SJSA1 (cell line): ENCODE measurements at places on chromosomes 4 and X. TPM values are rescaled to one million over a fixed set of nuclear protein-coding genes. Genes with fewer than 3 reads are reported as not detected.

GRCh38 chr4:80077639-80078038 is 4.6 kb upstream of the ANTXR2 start:
- H3K4me1 ChIP-seq = peaks cover 14% of the 10 kb centered on the region
- H3K27ac ChIP-seq = no peak overlapping the region
- H3K36me3 ChIP-seq = peaks cover 2% of the 10 kb centered on the region; the same call in 1 of the 2 replicates
- no peak for DNase-seq
- no peaks in the 10 kb centered on the region for H3K27me3 ChIP-seq
- no peak overlapping the region for H3K4me3 ChIP-seq

DNA sequence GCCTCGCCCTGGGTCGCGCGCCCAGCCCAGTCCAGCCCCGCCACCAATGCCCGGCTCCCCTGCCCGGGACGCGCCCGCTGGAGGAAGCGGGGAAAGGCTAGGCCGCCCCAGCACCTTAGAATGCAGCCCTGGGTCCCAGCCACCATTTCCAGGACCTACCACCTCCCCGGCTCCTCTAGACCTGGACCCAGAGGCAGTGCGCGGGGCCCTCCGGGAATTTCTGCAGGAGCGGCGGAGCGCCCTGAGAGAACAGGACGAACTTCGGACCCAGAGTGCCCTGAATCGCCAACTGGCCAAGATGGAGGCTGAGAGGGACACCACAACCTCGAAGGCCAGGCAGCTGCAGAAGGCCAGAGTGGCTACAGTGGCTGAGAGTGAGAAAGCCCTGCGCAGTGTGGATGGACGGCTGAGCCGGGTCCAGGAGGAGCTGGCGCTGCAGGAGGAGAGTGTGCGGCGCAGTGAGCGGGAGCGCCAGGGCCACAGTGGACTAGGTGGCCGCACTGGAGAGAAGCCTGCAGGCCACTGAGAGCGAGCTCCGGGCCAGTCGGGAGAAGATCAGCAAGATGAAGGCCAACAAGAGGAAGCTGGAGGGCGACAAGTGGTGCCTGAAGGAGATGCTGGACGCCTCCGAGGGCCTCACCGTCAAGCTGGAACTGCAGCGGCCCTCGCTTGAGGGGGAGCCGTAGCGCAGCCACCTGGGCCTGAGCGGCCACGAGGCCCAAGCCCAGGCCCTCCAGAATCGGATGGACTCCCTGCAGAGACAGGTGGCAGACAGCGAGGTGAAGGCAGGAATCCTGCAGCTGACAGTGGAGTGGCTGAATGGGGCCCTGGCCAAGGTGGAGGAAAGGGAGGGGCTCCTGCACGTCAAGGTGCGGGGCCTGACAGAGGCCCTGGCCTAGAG is 15.5 kb downstream of the SMIM10L2A start:
- no peaks in the 10 kb centered on the region for H3K36me3 ChIP-seq
- no peak overlapping the region for H3K4me3 ChIP-seq
- no peak for DNase-seq

DNA sequence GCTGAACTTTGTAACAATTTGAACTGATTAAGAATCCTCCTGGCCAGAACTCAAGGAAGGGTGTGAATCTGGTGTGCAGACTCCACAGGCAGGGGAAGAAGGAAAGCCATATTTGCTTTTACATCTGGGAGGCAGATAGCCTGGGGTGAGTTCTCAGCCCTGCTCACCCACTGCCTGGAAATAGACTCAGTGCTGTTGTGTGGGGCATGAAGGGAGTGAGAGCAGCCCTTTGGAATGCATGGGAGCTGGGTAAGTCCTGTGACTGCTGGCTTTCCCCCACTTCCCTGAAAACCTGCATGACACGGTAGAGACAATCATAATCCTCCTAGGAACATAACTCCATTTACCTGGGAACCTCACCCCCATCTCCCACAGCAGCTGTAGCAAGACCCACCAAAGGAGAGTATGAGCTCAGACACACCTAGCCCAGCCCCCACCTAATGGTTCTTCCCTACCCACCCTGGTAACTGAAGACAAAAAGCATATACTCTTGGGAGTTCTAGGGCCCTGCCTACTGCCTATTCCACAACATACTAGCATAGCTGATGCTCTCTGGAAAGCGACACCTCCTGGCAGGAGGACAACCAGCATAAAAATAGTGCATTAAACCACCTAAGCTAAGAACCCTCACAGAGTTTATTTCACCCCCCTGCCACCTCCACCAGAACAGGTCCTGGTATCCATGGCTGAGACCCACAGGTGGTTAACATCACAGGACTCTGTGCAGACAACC is 59.3 kb upstream of the UBQLN2 start:
- no peak for DNase-seq
- no peaks in the 10 kb centered on the region for H3K36me3 ChIP-seq
- no peaks in the 10 kb centered on the region for H3K27me3 ChIP-seq
- no peak overlapping the region for H3K4me3 ChIP-seq

DNA sequence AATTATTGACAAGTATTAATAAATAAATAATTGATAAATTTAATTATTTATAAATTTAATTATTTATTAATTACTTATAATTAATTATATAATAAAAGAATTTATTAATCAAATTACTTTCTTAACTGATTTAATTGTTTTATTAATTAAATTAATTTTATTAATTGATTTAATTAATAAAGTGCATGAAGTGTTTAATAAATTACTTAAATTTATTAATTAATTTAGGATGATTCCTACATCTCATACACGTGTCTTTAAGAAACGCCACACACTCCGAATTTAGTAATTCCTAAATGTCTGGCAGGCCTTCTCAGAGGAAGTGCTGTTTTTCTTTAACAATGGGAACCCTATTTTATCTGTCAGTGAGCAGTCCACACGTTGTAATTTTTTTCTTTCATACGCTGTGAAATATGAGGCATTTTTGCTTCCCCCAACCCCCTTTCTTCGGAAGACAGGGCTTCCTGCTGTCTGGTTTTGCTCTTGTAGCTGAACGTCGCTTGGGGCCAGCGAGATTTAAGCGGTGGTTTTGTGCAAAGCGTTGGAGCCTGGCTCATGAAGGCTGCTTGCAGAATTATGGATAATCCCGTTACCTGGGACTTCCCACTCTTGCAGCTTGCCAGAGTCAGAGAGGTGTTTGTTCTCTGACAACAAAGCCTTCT is 46.8 kb downstream of the CRLF2 start:
- H3K36me3 ChIP-seq = no peaks in the 10 kb centered on the region
- H3K4me1 ChIP-seq = no peaks in the 10 kb centered on the region
- no peaks in the 10 kb centered on the region for H3K27me3 ChIP-seq
- no peak overlapping the region for H3K4me3 ChIP-seq
- DNase-seq = peak; percentile 18

GRCh38 chr4:20319825-20320612 is 68.3 kb downstream of the SLIT2 start:
- H3K4me1 ChIP-seq = peaks cover 15% of the 10 kb centered on the region
- H3K27ac ChIP-seq = no peak overlapping the region
- no peaks in the 10 kb centered on the region for H3K36me3 ChIP-seq
- no peak for DNase-seq
- H3K27me3 ChIP-seq = 0 out of 2 replicates have a peak, but pooled peaks cover 3% of the 10 kb centered on the region

- DNase-seq = no peak
- no peaks in the 10 kb centered on the region for H3K36me3 ChIP-seq
- H3K27me3 ChIP-seq = no peaks in the 10 kb centered on the region; the same call in 1 of the 2 replicates
- H3K4me1 ChIP-seq = no peaks in the 10 kb centered on the region
Observed at GRCh38 chr4:87566276-87566675, 37.1 kb upstream of the SPARCL1 start.

DNA sequence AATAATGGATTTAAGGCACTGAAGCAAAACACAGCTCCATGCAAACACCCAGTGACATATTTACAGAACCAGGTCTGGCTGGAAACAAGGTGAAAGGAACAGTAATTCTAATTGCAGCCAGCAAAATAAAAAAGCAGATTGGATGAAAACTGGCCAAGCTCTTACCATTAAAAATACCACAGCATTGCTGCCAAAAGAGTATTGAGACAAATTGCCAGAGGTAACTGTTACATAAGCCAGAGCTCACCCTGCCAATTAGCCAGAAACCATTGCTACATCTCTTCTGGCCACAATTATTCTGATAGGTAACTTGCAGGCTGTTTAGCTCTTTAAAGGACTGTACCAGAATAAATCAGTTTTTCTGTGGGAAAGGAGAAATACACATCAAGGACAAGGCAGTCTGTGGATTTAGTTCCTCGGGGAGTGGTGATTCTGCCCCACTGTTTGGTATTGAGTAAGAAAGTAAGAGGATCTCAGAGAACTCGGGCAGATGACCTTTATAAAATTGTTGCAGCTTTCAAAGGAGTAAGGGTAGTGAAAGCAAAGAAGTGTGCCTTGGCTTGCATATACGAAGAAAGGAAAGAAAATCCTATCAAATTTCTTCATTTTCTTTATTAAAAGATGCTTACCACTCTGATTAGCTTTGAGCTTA is 369.5 kb downstream of the PPP3CA start:
- H3K27me3 ChIP-seq = no peaks in the 10 kb centered on the region
- no peak overlapping the region for H3K4me3 ChIP-seq
- no peaks in the 10 kb centered on the region for H3K4me1 ChIP-seq
- H3K36me3 ChIP-seq = no peaks in the 10 kb centered on the region
- no peak for DNase-seq
- H3K27ac ChIP-seq = no peak overlapping the region

- no peak overlapping the region for H3K27ac ChIP-seq
- H3K4me1 ChIP-seq = peaks cover 8% of the 10 kb centered on the region
- H3K27me3 ChIP-seq = no peaks in the 10 kb centered on the region
- no peak overlapping the region for H3K4me3 ChIP-seq
Observed at GRCh38 chrX:47093248-47093647, 15.0 kb downstream of the RGN start.

- no peak overlapping the region for H3K27ac ChIP-seq
- DNase-seq = no peak
- H3K27me3 ChIP-seq = no peaks in the 10 kb centered on the region
- no peaks in the 10 kb centered on the region for H3K4me1 ChIP-seq
Observed at GRCh38 chr4:86791126-86791525, 58.1 kb downstream of the SLC10A6 start.

GRCh38 chrX:129875669-129876068 is 30.3 kb upstream of the UTP14A start:
- H3K4me3 ChIP-seq = no peak overlapping the region
- no peaks in the 10 kb centered on the region for H3K36me3 ChIP-seq
- no peaks in the 10 kb centered on the region for H3K27me3 ChIP-seq
- DNase-seq = peak; percentile 63
- H3K4me1 ChIP-seq = peaks cover 29% of the 10 kb centered on the region
- peak overlapping the region; percentile 87 for H3K27ac ChIP-seq

DNA sequence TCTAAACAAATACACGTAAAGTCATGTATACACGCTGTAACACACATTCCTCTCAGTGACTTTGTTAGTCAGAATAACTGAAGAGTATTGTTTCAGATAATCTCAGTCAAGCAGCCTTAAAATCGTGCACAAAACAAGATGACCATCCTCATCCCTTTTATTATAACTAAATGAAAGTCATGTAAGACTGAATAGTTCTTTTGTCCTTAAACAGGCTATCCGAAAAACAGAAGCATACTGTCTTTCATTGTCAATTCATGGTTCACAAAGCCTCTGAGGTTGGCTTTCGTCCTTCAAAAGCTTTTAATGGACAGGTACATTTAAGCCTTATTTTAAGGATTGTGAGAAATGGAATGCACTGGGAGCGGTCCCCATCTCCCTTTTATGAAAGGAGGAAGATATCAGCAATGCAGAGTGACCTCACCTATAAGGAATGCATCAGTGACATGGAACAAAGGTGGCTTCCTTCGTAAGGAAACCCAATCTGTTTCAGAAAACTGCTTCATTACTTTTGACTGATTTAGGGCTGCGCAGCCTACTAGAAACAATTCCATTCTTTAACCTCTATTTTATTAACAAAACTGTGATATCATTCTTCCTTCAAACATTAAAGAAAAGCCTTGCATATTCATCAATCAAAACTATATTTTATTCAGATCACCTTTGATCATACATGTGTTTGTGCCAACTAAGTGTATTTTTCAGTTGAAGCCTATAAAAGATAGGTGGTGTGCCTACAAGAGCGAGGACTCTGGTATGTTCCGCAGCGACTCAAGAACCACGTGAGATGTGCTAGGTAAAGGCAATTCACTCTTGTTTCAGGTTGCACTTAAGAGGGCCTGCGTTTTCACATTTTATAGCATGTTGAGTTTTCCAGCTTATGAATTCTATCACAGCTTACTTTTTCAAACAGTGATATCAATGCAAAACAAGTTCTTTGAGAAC is 19.2 kb downstream of the SH3RF1 start:
- peaks cover 67% of the 10 kb centered on the region for H3K4me1 ChIP-seq
- DNase-seq = peak; percentile 55
- peaks cover 17% of the 10 kb centered on the region; the same call in 1 of the 2 replicates for H3K36me3 ChIP-seq
- no peaks in the 10 kb centered on the region for H3K27me3 ChIP-seq
- no peak overlapping the region for H3K4me3 ChIP-seq
- H3K27ac ChIP-seq = peak overlapping the region; percentile 86

DNA sequence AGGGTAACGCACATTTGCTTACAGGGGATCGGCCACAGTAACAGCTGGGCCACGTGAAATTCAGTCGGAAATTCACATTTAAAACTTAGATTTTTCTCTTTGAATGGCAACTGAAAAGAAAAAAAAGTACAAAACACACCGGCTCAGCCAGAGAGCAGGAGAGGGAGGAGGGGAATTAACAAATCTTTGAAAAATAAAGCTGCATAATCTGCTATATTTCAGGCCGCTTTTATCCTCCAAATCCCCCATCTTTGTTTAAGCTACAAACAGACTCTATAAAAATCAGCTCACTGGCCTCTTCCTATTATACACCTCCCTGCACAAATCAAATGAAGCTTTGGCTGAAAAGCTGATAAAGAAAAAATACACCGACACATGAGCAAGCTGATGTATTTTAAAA is 169.1 kb downstream of the LDB2 start:
- H3K36me3 ChIP-seq = no peaks in the 10 kb centered on the region
- H3K4me1 ChIP-seq = no peaks in the 10 kb centered on the region
- no peak overlapping the region for H3K4me3 ChIP-seq
- 0 out of 2 replicates have a peak, but pooled peaks cover 4% of the 10 kb centered on the region for H3K27me3 ChIP-seq
- no peak overlapping the region for H3K27ac ChIP-seq

DNA sequence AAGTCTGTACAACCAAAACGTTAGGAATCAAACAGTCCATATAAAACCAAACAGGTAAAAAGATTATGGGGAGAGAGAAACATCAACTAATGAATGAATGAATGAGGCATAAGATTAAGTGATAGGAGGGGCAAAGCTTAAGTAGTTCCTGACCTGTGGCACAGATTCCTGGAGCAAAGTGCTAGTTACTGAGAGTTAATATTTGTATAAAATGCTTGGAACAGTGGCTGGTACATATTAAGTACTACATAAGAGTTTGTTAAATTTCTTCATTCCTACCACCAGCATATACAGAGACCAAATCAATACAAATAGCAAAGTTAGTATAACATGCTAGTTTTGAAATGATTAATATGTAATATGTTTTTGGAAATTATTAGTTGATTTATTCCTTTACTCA is 363.7 kb downstream of the ADAM29 start:
- no peak for DNase-seq
- H3K4me1 ChIP-seq = no peaks in the 10 kb centered on the region
- no peak overlapping the region for H3K4me3 ChIP-seq
- no peak overlapping the region for H3K27ac ChIP-seq

- DNase-seq = no peak
- H3K27ac ChIP-seq = no peak overlapping the region
- peaks cover 4% of the 10 kb centered on the region for H3K27me3 ChIP-seq
- H3K4me1 ChIP-seq = no peaks in the 10 kb centered on the region
- no peak overlapping the region for H3K4me3 ChIP-seq
Observed at GRCh38 chr4:37447886-37448285, 203.3 kb downstream of the NWD2 start.

The PLXNA3 gene
- total RNA-seq = 0.32 and 0.47 TPM in 2 replicates

The CABS1 gene
- not detected in 2 replicates for total RNA-seq

The PPBP gene
- not detected in 2 replicates for total RNA-seq

The OPHN1 gene
- total RNA-seq = 7.8 and 9.1 TPM in 2 replicates

The MAP3K15 gene
- not detected in 2 replicates for total RNA-seq

The ADRA2C gene
- total RNA-seq = not detected in 2 replicates

The CFAP47 gene
- total RNA-seq = not detected in 2 replicates

The KLB gene
- total RNA-seq = not detected in 2 replicates
